HT-29 (cell line): ENCODE measurements at places on chromosomes 3 and 15.

DNA sequence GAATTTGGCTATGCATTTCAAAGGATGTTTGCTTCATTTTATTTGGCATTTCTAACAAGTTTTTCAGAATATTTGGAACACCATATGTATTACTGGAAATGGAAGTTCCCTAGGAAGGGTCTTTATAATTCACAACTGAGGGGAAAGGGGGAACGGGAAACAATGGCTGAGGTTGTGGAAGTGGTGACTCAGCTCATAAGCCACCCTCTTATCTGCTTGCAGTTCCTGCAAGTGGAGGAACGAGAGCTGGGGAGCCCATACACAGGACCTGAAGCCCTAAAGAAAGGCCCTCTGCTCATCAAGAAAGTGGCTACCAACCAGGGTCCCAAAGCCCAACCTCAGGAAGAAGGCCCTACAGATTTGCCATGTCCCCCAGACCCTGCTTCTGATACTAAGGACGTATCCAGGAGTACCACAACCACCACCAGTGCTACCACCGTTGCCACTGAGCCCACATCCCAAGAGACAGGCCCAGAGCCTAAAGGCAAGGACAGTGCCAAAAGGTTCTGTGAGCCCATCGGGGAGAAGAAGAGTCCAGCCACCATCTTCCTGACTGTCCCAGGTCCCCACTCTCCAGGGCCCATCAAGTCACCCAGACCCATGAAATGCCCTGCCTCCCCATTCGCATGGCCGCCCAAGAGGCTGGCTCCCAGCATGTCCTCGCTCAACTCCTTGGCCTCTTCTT, 37.9 kb downstream of the ESYT3 start:
- no peak for DNase-seq

DNA sequence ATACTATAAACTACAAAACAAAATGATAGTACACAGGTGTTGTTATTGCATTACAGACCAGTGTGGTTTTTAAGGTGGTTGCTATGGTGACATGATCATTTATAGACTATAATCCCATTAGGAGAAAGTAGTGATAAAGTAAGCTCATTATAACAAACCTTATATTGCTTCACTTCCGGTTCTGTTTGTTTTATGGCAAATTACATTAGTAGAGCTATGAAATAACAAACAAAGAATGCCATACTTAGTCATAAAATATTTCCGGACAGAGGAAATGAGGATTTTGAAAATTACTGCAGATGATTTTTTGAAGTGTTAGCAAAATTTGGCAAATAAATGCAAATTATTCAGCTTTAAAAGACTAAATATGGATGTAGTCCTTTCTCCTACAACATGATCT, 640.4 kb upstream of the ARPP21 start:
- DNase-seq: no peak

DNA sequence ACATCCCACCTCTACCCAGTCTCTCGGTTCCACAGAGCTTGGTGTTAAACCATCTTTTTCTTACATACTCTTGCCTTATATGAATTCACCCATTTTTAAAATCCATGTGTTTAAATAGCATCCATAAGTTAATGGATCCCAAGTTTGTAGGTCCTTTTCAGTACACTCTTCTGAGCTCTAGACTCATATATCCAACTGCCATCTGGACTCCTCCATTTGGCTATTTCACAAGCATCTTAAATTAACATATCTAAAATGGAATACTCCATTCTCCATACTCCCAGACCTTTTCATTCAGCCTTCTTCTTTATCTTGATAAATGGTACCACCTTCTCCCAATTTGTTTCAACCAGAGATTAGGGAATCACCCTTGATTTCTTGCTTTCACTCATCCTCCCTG, 113.4 kb downstream of the CHST2 start:
- DNase-seq: no peak

- DNase-seq: peak; percentile 81
Observed at GRCh38 chr15:66387163-66388042, 691 bp downstream of the MAP2K1 start.

DNA sequence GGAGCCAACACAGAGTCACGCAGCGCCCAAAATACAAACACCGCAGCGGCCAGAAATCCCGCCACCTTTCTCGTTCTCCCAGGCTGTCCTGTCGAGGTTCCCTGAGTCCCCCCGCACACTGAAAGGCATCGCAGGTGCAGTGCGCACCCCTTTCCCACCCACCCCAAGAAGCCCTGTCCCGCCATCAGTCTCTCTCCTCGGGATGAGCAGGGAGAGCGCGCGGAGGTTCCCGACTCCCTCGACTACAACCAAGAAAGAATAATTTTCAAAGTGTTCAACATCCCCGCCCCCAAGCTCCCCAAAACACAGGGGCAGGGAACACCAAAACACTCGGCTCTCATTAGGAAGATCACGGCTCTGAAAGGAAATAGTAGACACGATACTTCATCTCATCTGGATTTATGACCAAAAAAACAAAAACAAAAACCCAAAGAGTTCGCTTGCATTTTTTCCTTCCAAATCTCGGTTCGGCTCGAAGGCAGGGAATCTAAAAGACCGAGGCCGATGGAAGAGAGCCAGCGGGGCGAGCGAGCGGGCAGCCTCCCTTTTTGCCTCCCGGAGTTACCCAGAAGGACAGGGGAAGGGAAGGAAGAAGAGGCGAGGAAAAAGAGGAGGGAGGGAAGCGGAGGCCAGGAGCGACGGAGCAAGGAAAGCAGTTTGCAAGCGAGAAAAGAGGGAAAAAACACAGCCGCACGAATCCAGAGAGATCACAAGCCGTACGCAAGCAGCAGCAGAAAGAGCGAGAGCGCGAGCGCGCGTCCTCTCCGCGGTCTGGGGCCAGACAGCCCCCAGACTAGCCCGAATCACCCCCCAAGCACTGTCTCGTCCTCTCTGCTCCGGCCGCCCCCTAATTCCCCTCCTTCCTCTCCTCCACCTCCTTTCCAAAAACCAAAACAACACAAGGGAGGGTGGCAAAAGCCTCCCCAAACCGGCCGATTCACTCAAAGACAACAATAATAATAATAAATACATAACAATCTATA, 808 bp downstream of the BCL6 start:
- peak; percentile 57 for DNase-seq

- DNase-seq: no peak
Observed at GRCh38 chr3:58092521-58092920, 84.3 kb downstream of the FLNB start.

GRCh38 chr3:168990134-168990533, 673.4 kb downstream of the MECOM start:
- DNase-seq: no peak

- no peak for DNase-seq
Observed at GRCh38 chr3:60391292-60391691, 860.0 kb downstream of the FHIT start.

- DNase-seq: peak; percentile 68
Observed at GRCh38 chr3:187740421-187741399, 4.6 kb downstream of the BCL6 start.
